ENCODE measurements at places on chromosomes 7 and 10. TPM values are rescaled to one million over a fixed set of nuclear protein-coding genes. Genes with fewer than 3 reads are reported as not detected.

KCNH2 gene
- not detected for total RNA-seq

GRCh38 chr7:99473315-99473596 is 566 bp downstream of the ZNF789 start:
- DNase-seq = no peak

- no peak for DNase-seq
Measured at GRCh38 chr10:13310518-13311176, 10.8 kb upstream of the PHYH start.

- DNase-seq = no peak
Measured at GRCh38 chr7:121029302-121029701, 40.8 kb downstream of the CPED1 start.
